Activated CD4-positive, alpha-beta memory T cell treated with anti-CD3 and anti-CD28 coated beads for 36 hours (primary cell): ENCODE measurements at places on chromosomes 6 and 20.

GRCh38 chr6:26532699-26533531 is 5.3 kb upstream of the HMGN4 start:
- peak; percentile 95 for DNase-seq

DNA sequence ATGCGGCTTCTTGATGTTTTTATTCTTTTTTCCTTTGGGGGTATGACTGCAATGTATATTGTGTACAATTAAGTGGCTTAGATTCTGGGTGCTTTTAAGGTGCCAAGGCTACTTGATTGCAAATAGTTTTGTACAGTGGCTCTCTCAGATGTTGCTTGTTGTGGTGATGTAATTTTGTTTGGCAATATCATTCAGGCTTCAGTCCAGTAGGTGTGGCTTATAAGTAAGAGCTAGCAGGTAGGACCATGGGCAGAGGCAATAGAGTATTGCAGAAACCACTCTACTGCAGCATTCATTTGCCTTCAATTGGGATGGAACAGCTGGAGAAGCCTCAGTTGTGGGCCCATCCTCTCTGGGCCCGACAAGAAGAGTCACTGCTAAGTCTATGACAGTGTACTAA is 407.9 kb upstream of the MAN1A1 start:
- DNase-seq: no peak

DNA sequence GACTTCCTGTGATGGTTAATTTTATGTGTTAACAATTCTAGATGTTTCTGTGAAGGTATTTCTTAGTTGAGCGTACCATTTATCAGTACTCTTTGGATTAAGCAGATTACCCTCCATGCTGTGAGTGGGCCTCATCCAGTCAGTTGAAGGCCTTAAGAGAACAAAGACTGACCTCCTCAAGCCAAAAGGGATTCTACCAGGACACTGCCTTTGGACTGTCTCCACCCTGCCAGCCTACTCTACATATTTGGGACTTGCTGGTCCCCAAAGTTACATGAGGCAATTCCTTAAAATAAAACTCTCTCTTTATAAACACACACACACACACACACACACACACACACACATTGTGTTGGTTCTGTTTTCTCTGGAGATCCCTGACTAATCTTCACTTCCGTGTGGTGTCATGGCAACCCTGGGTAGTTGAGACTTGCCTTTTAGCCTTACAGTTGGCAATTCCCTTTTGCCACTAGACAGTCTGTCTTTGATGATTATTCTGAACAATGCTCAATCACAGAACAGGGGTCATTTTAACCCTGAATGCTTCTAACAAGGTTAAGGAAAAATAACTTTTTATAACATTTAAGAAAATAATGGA is 32.2 kb downstream of the MRAP2 start:
- DNase-seq: no peak

- DNase-seq: no peak
These were observed 2.0 kb upstream of the ZNFX1 start for GRCh38 chr20:49279677-49280462.

GRCh38 chr6:55980627-55981211 is 105.3 kb upstream of the BMP5 start:
- no peak for DNase-seq

DNA sequence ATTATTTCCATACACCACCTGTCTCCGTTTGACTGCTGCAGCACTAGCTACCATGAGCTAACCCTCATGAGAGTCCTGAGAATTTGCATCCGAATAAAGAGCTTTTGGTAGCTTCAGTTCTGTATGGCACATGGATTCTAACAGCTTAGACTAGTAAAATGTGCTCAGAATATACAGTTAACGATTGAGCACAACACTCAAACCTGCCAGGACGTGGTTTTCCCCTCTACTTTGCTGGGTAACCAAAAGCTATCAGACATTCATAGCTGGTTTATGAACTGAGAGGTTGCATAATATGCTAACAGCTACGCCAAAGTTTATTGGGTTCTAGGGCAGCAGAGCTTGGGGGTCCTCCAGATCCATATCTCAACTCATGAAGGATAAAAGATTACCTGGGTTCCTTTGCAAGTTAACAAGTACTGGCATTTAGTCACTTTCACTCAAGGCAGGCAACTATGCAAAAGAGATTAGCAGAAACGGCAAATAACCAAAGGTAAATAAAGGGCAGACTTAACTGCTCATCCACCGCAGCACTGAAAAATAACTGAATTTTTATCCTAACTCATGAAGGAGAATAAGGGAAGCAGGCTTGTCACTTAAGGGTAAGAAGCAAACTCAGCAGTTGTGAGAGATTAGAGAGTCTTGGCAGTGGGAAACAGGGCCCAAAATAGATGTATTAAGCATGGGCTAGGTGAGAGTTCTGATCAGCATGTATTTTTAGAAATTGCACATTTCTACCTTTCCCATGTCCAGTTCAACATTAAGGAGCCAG is 29.4 kb downstream of the NUDT3 start:
- DNase-seq: peak; percentile 21

- no peak for DNase-seq
These were observed 156.4 kb downstream of the MTHFD1L start for GRCh38 chr6:151021896-151022295.

- DNase-seq: peak; percentile 71
These were observed 1.8 kb upstream of the SAMD5 start for GRCh38 chr6:147506704-147507114.

DNA sequence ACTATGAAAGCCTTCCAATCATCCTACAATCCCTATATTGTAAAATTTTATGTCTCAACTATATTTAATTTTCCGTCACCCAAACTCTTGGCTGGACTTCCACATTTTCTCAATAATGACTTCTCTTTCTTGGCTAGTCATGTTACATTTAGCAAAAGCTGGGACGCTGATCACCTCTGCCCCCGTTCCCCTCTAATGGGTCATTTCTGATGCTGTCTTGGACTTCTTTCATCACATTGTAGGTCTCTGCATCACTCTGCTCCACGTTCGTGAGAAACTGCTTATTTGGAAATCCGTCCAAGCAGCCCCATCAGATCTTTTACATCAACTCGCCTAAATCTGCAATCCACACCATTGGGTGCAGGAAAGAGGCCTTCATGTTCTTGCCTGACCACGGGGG is 203.8 kb downstream of the MYLK4 start:
- DNase-seq: no peak

GRCh38 chr20:58037631-58038030 is 190.8 kb downstream of the ANKRD60 start:
- DNase-seq: no peak

DNA sequence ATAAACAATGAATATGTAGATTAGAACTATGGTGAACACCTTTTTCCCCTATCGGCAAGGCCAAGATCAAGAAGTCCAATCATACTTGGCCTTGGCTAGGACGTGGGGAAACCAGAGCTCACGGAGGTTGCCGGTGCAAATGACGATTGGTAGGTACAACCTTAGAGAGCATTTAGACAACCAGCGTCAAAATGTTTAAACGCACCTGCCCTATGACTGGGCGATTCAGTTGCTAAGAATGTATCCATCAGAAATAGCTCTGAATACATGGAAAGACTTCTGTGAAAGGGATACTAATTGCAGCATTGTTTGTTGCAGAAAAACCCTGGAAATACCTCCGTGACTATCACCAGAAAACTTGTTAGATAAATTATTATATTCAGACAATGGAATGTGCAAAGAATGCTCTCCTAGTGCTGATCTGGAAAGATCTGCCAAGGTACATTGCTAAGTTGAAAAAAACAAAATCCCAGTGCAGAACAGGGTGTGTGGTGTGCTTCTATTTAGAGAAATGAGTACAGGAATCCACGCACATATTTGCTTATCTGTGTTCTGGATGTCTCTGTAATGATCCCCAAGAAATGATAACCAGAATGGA is 48.0 kb upstream of the PTPN1 start:
- no peak for DNase-seq

- no peak for DNase-seq
These were observed 141.5 kb downstream of the VEGFA start for GRCh38 chr6:43911354-43912115.

DNA sequence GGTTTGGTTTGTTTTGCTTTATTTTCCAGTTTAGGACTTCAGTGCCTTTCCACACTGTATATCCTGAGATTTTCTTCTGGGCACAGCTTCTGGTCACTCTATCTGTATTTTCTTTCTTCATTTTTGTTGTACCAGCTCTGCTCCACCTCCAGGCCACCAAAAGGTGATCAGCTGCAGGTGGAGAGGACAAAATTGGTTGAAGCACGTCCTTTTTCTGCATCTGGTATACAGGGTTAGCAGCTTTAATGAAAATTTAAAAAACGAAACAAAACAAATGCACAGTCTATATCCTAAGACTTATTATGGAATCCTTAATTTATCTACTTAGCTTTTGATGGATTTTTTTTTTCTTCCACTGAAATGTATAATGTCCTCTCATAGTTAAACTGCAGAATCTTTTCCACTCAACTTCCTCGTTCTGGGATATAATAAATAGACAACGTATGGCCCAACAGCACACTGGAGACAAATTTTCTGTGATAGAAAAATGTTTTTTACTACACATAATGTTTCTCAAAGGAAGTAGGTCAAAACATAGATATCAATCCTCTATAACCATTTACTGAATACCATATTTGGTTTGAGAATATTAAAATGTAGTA is 10.7 kb upstream of the SOBP start:
- no peak for DNase-seq

DNA sequence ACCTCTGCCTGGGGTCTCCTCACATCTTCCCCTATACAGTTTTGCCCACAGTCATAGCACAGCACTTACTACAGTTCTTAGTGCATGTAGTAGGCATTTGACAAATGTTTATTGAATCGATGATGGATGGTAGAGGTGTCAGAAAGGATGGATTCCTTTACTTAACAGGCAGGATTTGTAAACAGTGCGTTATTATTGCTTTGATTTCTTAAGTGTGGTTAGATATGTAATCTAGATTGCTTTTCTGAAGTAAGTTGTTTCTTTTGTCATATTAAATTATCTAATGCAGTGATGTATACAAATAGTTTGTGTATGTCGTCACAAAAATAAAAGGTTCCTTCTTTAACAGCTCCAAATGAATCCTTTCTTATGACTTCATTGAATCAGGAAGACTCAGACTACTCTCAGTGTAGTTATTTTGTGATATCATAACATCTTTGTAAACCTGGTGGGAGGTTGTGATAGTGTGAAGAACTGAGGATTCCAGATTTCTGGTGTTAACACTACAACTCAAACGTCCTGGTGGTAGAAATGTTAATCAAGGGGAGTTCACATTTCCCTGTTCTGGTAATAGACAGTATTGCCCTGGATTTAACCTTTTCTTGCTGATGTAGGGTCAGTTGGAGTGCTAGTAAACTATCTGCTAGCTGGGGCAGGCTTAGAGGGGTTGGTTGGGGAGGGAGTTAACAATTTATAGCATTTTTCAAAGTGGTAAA is 87.7 kb downstream of the HIVEP1 start:
- DNase-seq: no peak

DNA sequence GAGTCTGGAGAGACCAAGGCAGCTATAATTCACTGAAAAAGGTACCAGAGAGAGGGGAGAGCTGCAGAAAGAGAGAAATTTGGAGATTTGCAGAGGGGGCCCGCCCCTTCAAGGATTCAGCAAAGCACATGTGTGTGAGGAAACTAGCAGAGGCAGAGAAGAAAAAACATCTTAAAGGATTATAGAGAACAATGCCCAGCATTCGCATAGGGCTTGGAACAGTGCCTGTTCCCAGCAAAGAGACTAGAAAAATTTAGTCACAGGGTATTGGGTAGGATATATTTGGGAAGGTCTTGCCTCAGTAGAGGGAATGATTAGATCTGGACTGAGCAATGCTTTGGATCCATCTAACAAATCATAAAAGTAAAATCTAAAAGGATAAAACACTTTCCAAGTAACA is 44.0 kb downstream of the SRPK1 start:
- no peak for DNase-seq

DNA sequence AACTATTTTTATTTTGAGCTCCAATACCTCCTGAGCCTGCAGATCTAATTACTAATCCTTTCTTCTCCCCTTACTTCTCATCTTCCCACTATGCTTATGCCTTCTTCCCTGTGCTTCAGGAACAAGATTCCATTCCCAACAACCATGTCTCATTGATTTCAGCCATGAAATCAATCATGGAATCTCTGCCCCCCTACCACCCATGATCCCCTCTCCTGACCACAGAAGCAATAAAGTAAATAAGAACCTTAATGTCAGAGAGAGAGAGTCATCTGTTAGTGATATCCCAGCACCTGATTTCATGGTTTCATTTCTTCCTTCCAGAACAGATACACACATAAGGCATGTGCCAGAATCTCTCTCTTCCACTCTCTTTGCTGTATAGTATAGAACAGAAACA is 339.7 kb upstream of the KCNQ5 start:
- DNase-seq: no peak

GRCh38 chr6:25089442-25089841 is 153.7 kb upstream of the RIPOR2 start:
- no peak for DNase-seq

DNA sequence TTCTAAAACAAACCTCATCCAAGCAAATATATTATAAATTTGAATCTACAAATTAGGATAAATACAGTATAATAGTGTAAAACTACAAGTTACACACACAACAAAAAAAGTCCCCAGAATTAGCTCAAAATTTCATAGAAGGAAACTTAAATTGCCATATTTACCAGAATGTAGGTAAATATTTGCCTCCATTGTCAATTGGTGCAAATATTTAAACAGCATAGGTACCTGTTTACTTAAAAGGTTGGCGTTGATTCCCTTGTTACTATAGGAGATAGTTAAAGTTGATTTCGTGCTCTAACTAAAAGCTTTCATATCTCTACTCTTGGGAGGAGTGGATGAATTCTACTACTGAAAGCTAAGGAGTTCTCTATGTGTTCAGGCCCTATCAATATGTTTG is 111.6 kb upstream of the TENT5A start:
- no peak for DNase-seq

DNA sequence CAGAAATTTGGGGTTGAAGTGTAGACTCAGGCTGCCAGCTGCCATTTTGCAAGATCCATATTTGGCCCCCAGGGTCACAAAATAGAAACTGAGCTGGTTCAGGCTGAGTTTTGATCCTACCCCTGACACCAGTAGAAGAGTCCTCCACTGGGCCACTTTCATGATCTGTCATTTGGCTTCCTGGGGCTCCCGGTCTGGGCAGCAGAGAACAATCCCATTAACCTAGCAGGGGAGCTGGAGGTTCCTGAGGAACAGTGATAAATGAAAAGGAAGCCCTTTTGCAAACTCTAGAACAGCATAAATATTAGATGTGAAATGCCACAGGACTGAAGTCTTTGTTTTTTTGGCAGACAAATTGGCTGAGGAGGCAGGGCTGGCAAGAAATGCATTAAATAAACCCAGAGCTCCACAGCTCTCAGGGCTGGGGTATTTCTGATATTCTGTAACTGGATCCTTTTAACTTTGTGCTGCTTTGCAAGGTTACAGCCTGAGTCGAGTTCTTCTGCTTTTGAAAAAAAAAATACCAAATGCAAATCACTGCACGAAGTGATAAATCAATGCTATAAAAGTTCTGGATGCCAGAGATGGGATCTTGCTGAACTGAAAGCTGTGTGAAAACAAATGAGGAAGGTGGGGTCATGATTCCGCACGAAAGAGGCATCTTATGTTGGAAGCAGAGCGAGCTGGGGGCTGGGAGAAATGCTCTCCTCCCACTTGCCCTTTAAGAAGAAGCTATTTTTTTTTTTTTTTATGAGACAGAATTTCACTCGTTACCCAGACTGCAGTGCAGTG is 64.4 kb downstream of the SULF2 start:
- no peak for DNase-seq

GRCh38 chr20:23637282-23638221 is at the start of gene CST3:
Gene CST3, minus strand, starts transcription at chr20:23637955. Its CDS starts 93 bp downstream, at chr20:23637862.
- no peak for DNase-seq
